Pancreas (tissue), 10 donors: ENCODE measurements at places on chromosomes 12 and 14. TPM values are rescaled to one million over a fixed set of nuclear protein-coding genes. Genes with fewer than 3 reads are reported as not detected.

DNA sequence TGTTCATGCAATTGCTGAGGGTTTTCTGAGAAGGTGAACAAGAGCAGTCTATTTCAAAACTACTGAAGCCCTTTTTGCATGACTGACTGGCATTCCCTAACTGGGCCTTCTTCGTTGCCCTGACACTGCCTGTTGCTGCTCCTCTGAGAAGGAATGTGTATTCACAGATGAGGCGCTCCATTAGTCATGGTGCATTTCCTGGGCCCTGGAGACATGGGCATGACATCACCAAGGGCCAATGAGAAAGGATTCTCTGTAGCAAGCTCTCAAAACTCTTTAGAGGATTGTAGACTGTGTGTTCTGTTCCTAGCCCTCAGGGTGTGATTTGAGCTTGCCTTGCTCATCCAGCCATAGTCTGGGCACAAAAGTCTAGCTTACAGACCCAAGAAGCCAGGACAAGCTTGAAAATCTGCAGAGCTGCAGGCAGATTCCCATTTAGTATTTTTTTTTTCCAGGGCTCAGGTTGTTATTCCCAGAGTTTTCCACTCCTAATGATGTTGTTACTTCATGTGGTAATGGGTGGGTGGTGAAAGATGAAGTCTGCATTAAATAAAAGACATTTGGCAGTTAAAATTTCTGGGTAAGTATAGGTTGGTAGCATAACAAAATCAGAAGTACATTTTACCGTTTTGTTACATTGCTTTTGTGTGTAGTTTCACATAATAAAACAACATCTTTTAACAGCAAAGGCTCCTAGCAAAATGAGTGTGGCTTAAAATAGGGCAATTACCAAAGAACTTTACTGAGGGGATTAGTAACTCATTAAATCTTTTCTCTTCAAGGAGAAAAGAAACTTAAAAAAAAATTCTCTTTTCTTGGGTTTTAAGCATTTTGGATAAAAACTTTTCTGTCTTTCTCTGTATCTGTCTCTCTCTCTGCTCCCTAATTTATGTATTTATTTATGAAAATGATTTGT is 318.4 kb downstream of the RAD51B start:
- H3K4me1 ChIP-seq = peaks cover 34% of the 10 kb centered on the region
- DNase-seq = no peak
- no peak overlapping the region for H3K4me3 ChIP-seq
- no peak overlapping the region for H3K27ac ChIP-seq
- no peaks in the 10 kb centered on the region for H3K36me3 ChIP-seq
- no peaks in the 10 kb centered on the region for H3K27me3 ChIP-seq

DNA sequence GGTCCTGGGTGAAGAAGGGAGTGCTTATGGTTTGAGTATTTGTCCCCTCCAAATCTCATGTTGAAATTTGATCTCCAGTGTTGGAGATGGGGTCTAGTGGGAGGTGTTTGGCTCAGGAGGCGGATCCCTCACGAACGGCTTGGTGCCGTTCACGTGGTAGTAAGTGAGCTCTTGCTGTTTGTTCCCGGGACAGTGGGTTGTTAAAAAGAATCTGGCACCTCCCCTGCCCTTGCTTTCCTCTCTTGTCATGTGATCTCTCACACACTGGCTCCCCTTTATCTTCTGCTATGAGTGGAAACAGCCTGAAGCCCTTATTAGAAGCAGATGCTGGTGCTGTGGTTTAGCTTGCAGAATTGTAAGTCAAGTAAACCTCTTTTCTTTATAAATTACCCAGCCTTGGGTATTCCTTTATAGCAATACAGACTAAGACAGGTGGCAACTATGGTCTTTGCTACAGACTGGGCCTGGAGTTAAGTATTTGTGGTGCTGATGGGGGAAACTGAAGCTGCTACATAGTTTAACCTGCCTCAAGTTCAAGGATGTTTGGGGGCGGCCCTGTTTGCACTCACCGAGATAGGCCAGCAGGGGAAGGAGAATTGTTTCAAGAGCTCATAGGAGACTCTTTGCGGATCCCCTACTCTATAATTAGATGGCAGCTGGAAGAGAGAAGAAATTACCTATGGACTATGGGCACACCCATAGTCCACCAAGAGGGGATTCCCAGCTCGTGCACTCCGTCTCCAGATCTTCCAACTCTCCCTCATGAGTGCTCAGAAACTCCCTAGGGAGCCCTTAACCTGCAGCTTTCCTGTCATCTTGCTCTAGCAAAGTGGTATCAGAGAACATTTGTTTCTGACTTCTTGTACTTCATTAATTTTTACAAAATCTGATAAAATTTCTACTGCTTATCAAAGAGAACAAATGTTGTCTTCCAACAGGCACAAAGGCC is 164.6 kb downstream of the SLC15A5 start:
- H3K36me3 ChIP-seq = no peaks in the 10 kb centered on the region
- H3K27me3 ChIP-seq = no peaks in the 10 kb centered on the region
- H3K4me1 ChIP-seq = no peaks in the 10 kb centered on the region
- no peak for DNase-seq

DNA sequence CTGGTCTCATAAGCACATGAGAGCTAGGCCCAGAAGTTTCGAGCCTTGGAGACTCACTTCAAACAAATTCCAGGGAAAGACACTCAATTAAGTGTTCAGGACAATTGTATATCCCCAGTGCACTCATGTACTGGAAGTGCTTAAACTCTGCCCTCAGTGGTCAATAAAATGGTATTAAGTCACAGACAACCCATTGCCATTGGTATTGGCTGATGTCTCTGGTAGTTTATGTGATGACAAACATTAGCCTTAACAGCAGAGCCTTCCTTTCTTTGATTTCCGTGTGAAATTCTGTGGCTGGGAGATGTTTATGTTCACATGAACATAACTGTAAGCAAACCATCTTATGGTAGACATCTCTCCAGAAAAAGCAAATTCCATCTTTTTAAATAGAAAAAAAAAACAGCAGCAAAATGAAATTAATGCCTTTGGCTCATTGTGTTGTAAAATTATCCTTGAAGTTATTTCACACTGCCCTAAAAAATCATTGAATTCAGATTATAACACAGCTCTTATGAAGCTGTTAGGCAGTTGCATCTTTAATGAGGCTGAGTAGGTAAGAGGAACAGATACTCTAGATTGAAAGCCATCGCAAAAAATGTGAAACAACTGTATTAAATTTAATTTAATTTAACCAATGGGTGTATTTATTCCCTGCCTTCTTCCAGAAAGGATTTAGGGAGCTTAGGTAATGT is 216.2 kb upstream of the PLEKHG7 start:
- H3K4me3 ChIP-seq = no peak overlapping the region
- H3K27ac ChIP-seq = no peak overlapping the region
- DNase-seq = no peak
- no peaks in the 10 kb centered on the region for H3K4me1 ChIP-seq

DNA sequence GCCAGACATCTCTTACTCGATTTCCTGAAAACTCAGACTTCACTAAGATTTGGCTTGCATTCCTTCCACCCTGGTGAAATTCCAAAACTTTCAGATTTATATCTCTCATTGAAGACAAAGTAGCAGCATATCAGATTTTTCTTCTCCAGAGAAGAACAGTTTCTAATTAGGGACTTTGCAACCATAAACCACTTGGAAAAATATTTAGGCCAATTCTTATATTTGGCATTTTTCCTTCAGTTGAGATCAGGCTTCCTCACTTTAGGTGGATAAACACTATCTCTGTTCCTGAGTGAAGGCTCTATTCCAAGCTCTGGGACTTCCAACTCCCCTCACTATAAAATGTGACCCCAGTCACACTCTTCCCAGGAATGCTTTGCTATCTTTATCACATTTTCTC is 1434.3 kb upstream of the FLRT2 start:
- no peaks in the 10 kb centered on the region for H3K36me3 ChIP-seq
- no peak for DNase-seq

DNA sequence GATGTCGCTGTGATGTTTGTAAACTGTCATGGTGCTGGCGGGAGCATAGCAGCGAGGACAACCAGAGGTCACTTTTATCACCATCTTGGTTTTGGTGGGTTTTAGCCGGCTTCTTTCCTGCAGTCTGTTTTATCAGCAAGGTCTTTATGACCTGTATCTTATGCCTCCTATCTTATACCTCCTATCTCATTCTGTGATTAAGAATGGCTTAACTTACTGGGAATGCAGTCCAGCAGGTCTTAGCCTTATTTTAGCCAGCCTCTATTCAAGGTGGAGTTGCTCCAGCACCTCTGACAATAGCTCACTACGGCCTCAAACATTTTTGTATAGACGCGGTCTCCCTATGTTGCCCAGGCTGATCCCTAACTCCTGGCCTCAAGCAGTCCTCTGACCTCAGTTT is 53.7 kb downstream of the B4GALNT3 start:
- H3K27ac ChIP-seq = no peak overlapping the region
- DNase-seq = no peak
- no peaks in the 10 kb centered on the region for H3K4me1 ChIP-seq
- no peaks in the 10 kb centered on the region for H3K36me3 ChIP-seq
- no peak overlapping the region for H3K4me3 ChIP-seq

GRCh38 chr12:26428420-26428819 is 233.0 kb downstream of the SSPN start:
- no peaks in the 10 kb centered on the region for H3K4me1 ChIP-seq
- H3K27me3 ChIP-seq = no peaks in the 10 kb centered on the region
- H3K27ac ChIP-seq = no peak overlapping the region
- no peaks in the 10 kb centered on the region for H3K36me3 ChIP-seq

- H3K27me3 ChIP-seq = no peaks in the 10 kb centered on the region
- peak overlapping the region; percentile 87 for H3K27ac ChIP-seq
- peak; percentile 72 for DNase-seq
- H3K4me3 ChIP-seq = no peak overlapping the region
These were observed 26.9 kb upstream of the LGALS3 start for GRCh38 chr14:55102141-55102621.

DNA sequence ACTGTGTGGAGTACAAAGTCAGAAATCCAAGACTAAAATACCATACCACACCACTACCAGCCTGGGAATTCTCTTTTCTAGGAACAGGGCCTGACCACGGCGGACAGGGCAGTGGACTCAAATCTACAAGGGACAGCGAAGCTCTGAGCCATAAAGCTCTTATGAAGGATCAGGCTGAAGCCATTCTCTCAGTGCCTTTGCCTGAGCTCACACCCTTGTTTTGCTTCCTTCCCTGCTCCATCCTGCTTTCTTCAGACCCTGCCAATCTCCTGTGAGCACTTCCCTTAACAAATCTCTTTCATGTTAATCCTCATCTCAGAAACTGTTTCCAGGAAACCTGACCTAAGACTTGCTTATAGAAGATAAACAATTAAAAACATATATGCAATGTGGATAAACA is 398.5 kb downstream of the MDGA2 start:
- DNase-seq = no peak
- no peaks in the 10 kb centered on the region for H3K27me3 ChIP-seq
- H3K36me3 ChIP-seq = no peaks in the 10 kb centered on the region

GRCh38 chr12:109744986-109745942 is 31.6 kb downstream of the FAM222A start:
- DNase-seq = peak; percentile 45
- H3K36me3 ChIP-seq = no peaks in the 10 kb centered on the region
- H3K27me3 ChIP-seq = no peaks in the 10 kb centered on the region
- H3K4me3 ChIP-seq = no peak overlapping the region

GRCh38 chr14:70011098-70011497 is 131.9 kb downstream of the SMOC1 start:
- H3K27me3 ChIP-seq = no peaks in the 10 kb centered on the region
- DNase-seq = no peak
- no peaks in the 10 kb centered on the region for H3K4me1 ChIP-seq
- no peak overlapping the region for H3K4me3 ChIP-seq
- no peak overlapping the region for H3K27ac ChIP-seq

- H3K27ac ChIP-seq = no peak overlapping the region
- no peaks in the 10 kb centered on the region for H3K4me1 ChIP-seq
- H3K36me3 ChIP-seq = no peaks in the 10 kb centered on the region
- no peak overlapping the region for H3K4me3 ChIP-seq
- no peak for DNase-seq
These were observed 239.7 kb downstream of the TMEM121 start for GRCh38 chr14:105765893-105766614.

GRCh38 chr12:27707216-27707615 is 3.4 kb upstream of the MRPS35 start:
- H3K4me1 ChIP-seq = peaks cover 8% of the 10 kb centered on the region
- no peaks in the 10 kb centered on the region for H3K27me3 ChIP-seq
- no peak overlapping the region for H3K27ac ChIP-seq
- no peak for DNase-seq
- H3K36me3 ChIP-seq = no peaks in the 10 kb centered on the region

Gene ANO2
- total RNA-seq = 0.93 TPM

Gene ZNF410
- 20.3 TPM for total RNA-seq

Gene SLC6A13
- 0.31 TPM for total RNA-seq
